ENCODE measurements at places on chromosomes 5 and 9. TPM values are rescaled to one million over a fixed set of nuclear protein-coding genes. Genes with fewer than 3 reads are reported as not detected.

DNA sequence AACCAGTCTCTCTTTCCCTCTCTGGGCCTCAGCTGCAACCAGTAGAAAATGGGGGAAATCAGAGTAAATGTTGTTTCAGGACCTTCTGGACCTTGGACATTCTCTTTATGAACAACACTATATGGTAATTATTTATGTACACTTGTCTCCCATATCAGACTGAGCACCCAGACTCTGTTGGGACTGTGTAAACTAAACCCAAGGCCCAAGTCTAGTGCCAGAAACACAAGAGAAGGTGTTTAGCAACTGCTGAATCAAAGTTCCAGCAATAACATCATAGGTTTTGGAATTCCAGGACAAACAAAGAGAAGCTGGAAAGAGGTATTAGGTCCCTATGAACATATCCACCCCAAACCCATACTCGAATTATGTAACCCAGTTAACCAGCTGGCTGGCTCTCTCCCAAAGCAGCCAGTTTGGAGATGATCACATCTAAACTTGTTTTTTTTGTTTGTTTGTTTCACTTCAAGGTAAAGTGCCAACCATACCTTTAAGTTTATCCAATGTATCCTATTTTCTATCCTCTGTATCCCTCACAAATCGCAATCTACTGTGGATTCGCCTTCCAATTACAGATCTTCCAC lies 1.9 kb upstream of the RNF38 start:
- DNase-seq, result no peak

GRCh38 chr9:84285381-84285780 lies 55.2 kb downstream of the SLC28A3 start:
- DNase-seq, result no peak

DNA sequence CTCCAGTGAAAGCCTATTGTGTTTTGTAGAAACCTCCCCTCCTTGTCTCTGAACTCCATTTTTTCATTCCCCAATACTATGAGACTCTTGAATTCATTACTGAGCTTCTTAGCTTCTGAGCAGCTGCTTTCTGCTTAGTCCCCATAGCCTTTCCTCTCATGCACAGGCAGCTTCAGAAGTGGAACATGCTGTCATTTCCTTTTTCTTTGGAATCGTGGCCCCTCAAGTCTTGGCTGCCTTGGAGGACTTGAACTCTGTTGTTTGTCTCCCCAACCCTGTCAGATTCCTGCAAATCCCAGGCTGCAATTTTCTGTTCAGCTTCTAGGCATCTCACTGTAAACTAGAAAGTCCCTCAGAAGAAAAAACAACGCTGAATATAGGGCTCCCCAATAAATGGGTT lies 268.5 kb downstream of the ARRDC3 start:
- no peak for DNase-seq

DNA sequence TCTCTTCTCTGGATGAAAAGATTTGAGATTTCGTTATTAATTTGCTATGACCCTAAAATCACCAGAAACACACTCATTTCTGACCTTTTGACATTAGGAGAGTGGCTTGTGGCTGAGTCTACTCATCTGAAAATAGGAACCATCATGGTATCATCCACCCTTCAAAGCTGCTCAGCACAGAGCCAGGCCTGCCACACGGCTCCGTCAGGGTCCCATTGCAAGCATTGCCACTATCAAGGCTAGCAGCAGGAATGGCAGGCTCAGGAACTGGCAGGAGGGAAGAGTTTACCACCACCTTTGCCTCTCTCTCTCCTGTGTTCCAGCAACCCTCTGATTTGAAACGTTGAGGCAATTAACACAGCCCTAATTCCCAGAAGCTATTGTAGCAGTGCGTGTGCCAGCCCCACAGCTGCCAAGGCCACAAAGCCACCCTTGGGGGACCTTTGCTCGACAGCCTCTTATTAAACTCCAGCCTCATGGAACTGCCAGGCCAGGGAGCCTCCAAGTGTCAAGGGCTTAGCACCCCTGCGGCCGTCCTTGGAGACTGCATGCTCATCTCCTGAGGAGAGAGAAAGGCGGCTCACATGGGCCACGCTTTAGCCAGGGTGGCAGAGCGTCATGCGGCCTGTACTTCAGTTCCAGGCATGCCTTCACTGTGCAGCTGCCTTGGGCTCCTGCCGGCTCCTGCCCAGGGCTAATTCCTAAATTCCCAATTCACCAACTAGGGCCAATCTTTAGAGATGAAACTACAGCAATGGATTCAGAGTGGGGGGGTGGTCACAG lies 145.9 kb downstream of the ROR2 start:
- no peak for DNase-seq

DNA sequence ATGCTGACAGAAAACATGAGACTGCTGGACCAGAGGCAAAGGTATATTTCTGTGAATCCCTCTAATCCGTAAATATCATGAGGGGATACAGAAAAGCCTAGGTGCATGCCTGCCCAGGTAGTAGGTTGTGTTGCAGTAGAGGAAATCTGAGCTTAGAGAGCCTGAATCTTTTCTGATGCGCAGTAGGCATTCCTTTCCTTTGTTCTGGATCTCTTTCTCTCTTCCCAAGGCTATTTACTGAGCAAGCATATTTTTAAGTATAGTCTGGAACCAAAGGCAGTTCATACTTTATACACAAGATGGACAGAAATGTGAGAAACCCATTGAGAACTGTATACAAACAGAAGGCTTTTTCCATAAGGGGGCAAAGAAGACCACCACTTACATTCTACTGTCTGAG lies 359.3 kb downstream of the TMEM161B start:
- no peak for DNase-seq

DNA sequence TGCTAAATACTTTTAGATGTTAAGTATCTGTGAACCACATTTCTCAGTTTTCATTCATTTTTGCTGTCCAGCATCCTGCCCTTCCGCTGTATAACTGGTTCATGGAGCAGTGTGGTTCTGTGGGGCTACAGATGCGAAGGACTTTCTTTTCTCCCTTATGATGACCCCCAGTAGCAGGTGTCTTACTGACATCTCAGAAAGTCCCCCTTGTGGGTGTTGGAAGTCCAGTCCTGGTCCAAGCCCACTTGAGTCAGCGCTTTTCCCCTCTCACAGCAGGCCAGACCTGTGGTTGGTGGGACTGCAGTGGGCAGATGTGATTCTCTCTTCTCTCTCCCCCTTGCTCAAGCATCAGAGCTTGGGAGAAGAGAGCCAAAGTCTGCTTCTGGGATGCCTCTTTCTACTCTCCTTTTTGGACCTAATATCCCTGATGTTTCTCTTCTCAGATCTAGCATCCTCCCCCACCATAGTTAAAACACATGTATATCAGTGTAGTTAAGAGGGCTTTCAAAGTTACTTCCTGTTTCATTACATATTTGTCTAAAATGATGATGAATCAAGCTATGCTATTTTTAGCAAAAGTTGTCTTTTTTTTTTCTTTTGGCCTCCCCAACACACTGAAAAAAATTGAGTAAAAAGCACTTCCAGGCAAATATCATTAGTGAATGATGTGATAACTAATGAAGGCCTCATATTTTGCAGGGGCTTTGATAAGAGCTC lies 119.5 kb upstream of the ZNF618 start:
- no peak for DNase-seq

DNA sequence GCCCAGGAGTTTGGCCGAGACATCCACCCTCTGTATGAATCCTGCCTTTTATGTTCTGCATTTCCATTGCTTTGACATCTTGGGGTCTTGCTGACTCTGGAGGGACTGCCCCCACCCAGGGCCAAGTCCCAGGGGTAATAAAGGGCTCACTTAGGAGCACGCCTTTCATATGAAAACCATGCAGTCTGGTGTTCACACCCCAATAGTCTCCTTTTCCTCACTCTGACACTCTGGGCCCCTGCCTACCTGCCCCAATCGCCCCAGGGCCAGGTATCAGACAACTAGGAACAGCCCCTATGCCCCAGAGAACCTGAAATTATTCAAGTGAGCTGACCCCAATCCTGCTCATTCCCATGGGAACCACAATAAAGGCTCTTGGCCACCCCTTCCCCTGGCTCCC lies 33.1 kb upstream of the RAPGEF1 start:
- no peak for DNase-seq

Gene LCN9
- not detected for total RNA-seq

Gene PCDHB8
- not detected for total RNA-seq

Gene KCNV2
- total RNA-seq, result not detected

Gene NUTM2G
- total RNA-seq, result not detected

Gene SLC34A3
- total RNA-seq, result not detected

Gene GARIN3
- not detected for total RNA-seq

All from foreskin keratinocyte (primary cell).